ENCODE measurements at places on chromosomes 6 and 20.

DNA sequence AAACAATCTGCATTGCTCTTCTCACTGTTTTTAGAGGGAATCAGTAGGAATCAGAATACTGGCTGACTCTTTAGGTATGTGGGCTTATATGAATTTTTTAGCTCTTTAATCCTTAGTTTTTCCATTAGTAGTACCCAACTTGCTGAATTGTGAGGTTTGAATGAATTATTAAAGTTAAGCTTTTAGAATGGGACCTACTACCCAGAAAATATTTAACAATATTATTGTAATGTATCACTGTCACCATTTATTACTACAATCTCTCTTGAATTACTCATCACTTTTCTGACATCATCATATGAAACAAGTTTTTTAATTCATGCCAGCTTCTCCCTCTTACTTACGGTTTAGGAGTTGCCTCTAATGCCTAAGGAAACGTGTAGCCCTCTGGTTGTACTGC lies 212.7 kb downstream of the BCKDHB start:
- no peak for DNase-seq

GRCh38 chr6:70758883-70759282 lies 91.2 kb downstream of the SMAP1 start:
- DNase-seq = no peak

- no peak for DNase-seq
Observed at GRCh38 chr6:84731901-84732300, 32.5 kb downstream of the TBX18 start.

DNA sequence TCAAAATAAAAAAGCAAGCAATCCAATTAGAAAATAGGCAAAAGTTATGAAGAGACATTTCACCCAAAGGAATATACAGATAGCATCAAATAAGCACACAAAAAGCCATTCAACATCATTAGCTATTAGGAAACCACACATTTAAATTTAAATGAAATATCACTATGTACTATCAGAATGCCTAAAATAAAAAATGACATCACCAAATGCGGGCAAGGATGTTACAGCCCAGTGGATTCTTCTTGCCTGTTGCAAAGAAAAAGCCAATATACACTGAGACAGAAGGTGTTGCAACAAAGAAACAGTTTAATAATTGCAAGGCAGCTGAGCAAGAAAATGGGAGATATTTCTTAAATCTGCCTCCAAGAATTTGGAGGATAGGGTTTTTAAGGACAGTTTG lies 31.0 kb upstream of the MBOAT1 start:
- DNase-seq = no peak

- no peak for DNase-seq
Observed at GRCh38 chr20:62900692-62901584, 25.4 kb downstream of the DIDO1 start.

- DNase-seq = no peak
Observed at GRCh38 chr6:56649782-56650181, 7.1 kb upstream of the DST start.

DNA sequence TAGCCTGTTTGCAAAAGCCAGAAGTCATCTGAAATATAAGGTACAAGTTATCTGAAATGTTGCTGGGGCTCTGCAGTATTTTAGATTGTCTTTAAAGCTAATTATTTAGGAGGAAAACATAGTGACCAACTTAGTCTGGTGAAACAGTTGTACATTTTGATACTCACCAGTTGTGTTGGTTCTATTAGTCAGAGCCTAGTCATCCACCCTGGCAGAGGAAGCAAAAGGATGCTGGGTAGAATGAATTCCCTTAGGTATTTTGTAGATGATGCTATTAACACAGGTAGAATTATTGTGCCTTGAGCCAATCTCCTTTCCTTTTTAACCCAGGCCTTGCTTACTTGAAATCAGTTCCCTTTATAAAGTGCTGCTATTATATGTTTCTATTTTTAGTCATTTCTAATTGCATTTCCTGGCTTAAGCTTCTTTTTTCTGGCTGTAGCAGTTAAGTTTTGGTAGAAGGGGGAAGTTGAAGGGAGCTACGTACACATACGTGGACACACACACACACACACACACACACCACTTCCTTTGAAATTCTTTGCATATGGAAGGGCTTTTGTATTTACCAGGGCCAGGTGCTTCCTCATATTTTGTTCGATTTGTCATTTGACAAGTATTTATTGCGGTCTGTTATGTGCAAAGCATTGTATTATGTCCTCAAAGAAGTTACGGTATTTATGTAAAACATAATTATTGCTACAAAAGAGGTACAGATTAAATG lies 82.4 kb downstream of the RTN4IP1 start:
- DNase-seq = no peak

DNA sequence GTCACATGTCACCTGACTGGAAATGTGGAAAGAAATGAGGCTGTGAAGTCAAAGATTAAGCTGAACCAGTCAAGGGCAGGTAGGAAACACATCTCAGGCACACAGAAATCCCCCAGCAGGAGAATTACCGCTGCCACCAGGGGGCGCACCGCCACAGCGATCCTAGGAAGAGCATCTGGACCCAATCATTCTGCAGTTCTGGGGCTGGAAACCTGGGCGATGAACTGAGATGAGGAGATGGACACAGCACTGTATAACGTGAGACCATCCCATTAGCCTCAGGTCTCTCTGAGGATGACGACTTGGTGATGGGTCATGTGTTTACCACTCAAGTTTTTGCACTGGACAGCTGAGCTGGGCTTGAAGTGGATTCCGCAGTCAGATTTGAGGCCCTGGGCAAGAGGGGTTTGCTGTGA lies 6.5 kb upstream of the SLC24A3 start:
- DNase-seq = peak; percentile 48

DNA sequence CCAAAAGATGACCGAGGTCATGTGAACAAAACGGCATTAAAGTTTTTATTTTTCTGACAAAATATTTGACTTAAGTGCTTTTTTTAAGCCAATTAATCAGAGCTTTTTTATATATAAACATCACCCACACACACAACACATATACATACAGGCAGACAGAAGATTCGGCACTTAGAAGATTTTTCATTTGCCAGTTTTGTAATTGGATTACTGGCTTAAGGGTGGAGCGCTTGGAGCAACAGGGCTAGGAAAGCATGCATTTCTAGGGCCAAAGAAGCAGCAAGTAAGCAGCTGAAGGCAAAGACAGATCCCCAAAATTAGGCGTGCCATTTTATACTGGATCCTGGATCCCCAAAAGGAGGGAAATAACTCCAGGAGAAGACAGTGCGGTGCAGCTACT lies 30.3 kb downstream of the SAMD5 start:
- DNase-seq = no peak

DNA sequence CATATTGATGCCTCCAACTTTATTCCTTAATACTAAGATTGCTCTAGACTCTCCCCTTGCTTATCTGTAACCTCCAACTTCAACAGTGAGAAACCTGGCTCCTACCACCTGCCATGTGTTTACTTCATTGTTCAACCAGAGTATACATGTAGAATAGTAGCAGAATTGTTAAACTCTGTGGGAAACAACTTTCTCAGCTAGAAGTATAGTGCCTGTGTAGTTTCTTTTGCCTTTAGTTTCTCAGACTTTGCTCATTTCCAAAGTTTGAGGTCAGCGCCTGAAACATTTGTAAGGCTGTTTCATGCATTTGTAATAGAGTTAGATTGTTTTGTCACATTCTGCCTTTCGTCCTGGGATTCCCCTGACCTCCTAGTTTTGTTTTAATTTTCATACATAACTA lies 34.9 kb upstream of the HECA start:
- no peak for DNase-seq

DNA sequence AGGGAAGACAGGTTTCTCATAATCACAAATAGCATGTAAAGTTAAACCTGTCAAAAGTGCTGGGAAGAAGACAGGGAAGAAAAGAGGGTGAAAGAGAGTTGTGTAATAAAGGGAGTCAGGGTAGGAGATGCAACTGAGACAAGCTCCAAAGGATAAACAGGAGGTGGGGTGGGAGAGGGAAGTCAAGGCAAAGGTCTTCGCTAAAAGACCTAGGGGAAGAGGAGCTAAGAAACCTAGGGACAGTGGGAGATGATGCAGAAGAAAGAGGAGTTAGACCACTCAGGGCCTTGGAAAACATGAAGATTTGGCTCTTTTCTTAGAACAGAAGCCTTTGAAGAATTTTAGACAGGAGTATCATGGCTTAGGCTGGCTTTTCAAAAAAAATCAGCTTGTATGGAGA lies 7.0 kb downstream of the PRR3 start:
- DNase-seq = no peak

DNA sequence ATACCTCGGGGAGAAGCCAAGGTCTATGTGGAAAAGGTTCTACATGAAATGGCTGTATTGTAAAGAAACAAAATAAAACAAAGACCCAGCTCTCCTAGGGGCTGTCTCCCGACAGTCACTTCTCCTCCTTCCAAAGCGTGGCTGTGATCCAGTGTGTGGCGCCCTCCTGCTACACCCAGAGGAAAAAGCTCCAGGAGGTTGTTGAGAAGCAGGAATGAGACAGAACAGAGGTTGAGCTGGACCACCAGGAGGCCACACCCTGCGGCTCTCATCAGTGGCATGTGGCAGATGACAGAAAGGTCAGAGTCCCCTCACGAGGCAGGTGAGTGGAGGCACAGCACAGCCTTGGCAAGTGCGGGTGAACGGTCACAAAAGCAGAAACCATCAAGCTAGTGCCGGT lies 236.0 kb downstream of the TBXT start:
- DNase-seq = no peak

DNA sequence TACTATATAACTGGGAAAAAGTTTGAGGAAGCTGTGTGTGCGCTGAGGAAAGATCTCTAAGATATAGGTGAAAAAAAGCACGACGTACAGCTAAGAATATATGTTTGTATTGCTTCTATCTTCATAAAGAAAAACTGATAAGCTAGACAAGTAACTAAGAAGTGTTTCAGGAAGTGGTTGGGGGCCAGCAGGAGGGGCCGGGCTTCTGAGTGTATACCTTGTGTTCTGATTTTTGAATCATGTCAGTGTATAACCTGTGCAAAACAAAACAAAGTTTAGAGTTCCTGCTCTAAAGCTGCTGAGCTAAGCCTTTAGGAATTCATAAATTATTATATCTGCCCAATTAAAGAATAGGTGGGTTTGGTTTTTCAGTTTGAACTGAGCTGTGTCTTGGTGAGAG lies 7.9 kb upstream of the OSER1 start:
- peak; percentile 41 for DNase-seq

GRCh38 chr6:6984585-6985366 lies 123.0 kb upstream of the RREB1 start:
- no peak for DNase-seq

DNA sequence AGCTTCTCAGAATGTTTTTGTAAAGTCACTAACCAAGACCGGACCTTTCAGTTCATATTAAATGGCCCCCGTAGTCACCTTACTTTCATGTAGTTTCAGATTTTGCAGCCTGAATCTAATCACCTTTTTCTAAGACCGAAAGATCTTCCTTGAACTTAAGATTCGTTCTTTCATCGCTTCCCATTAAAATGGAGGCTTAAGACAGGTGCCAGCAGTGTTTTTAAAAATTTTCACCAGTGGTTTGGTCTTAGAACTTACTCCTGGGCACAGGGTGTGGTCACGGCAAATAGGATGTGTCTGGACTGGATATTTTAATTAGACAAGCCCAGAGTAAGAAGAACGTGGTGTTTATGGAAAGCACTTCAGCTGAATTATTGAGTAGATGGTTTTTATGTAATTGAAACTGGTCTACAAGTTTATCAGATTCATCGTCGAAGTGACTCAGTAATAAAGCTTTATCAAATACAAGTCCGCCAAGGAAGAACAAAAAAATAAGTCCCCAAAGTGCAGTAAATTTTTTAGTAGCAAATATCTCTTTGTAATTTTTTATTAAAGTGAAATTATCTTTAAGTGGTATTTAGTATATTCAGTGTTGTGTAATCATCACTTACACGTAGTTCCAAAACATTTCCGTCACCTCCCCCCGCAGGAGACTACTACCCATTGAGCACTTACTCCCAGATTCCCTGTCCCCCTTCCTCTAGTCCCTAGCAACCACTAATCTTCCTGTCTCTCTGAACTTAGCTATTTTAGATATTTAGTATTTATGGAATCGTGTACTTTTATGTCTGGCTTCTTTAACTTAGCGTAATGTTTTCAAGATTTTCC lies 868 bp downstream of the SRSF3 start:
- DNase-seq = no peak

DNA sequence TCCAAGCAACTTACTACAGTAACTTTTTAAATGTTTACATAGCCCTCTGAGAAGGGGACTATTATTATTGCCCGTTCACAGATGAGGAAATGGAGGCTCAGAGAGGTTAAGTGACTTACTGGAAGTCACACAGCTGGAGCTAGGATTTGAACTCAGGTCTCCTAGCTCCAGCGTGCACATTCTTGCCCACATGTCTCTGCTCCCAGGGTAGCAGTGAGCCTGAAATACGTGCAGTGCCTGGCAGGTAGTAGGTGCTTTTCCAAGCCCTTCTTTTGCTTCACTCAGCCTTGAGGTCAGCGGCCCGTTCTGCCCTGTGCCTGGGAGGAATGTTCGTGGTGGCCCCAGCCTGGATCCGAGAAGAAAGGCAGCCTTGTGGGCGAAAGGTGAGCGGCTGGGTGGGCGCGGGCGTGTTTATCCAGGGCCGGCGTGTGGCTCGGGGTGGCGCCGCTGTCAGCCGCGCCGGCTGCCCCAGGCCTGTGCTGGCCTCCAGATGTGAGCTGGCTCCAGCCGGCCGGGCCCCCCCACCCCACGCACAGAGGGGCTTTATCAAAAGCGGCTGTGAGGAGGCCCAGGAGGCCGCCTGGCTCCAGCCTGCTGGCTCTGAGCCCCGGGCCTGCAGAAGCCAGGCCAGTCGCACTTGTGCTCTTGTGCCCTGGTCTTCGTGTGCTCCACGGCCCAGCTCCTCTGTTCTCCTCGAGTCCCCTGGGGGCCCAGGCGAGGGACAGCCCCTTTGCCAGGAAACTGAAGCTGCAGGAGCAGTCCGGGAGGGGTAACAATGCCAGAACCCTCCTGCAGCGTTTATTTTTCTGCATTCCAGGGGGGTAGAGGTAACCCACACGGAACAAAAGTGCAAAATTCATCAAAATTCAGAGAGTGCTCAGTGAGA lies 58.1 kb downstream of the UBE2V1 start:
- no peak for DNase-seq

GRCh38 chr6:37779111-37779800 lies 40.3 kb upstream of the ZFAND3 start:
- no peak for DNase-seq

DNA sequence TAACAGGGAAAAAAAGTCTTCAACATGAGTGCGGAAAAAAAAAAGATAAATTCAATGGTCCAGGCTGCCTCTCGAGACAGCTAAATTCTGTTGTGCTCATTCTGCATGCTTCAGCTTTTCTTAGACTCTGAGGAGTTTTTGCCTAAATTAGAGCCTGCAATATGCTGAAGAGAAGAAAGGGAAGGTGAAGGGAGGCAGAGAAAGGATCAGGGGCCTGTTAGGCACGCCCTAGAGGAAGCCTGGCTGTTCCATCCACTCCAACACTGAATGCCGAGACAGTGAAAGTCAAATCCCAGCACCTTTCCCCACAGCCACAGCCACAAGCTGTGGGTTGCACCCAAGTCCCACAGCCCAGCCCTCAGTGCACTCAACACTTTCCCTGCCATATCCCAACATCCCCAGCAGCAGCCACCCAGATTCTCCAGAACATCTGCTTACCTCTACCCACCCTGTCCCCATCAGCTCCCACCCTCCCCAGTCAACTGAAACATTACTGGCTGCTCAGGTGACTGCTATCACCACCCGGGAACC lies 37.3 kb downstream of the PREX1 start:
- no peak for DNase-seq
